ENCODE measurements at places on chromosomes 6 and 20. TPM values are rescaled to one million over a fixed set of nuclear protein-coding genes. Genes with fewer than 3 reads are reported as not detected.
A peak's percentile ranks its signal among the peaks of the same experiment; 100 is the strongest.

DNA sequence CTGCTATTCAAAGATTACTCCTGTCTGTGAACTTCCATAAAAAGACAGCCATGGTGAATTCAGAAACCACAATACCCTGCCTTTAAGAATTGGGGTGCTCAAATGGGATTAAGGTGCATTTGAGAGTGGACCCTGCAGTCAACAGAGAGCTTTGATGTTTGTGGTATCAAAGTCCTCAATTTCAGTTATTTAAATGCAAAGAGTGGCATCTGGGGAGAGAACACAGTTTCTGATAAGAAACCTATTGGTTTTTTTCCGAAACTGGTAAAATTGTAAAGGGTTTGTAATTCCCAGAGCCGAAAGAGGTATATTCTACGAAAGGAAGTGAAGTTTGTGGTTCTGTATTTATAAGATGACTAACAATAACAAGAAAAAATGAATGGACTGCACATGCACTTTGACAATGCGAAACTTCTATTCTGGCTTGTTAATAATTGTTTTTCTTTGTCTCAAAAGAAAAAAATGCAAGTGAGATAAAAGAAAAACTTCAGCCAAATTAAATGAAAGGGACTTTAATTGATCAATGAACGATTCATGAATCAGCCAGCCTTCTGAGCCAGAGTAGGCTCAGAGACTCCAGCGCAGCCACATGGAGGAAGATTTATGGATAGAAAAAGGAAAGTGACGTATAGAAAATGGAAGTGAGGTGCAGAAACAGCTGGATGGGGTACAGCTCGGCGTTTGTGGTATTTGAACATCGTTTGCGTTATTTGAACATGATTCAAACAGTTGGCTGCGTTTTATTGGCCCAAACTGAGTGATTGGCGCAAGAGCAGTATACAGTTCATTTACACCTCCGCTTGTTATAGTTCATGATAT, 70.5 kb upstream of the DUSP22 start:
- no peak for DNase-seq

- peak; percentile 77 for DNase-seq
These were observed 192.8 kb downstream of the LY86 start for GRCh38 chr6:6781172-6781872.

DNA sequence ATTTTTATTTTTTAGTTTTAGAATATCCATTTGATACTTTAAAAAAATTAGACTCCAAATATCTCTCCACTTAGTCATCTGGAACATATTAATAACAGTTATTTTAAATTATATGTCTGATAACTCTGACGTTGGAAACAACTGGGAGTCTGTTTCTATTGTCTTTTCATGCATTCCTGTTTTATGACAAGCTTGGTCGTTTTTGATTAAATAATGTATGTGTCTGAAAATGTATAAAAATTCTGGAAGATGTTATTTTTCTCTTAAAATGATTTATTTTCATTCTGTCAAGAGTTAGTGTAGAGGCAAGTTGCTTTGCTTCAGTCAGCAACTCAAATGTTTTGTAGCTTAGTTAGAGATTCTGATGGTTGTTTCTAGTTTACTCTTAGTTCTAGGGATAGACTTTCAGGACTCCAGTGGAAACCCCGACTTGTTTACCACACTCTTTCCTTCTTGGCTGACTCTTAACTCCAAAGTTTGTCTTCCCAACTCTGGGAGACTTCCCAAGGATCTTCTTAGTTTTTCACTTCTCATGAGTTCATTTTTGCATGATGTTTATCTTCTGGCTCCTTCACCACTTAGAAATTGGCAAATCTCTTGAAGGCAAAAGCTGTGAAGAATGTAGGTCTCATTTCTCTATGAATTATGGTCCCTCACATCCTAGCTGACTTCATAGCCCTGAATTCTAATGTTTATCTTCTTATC, 190.9 kb downstream of the LAMA2 start:
- DNase-seq: no peak

The LY6G6C gene
- not detected for total RNA-seq

GRCh38 chr6:142566628-142567396, 265.0 kb downstream of the ADGRG6 start:
- DNase-seq: peak; percentile 21

GRCh38 chr6:4743062-4743461, 33.1 kb upstream of the CDYL start:
- no peak for DNase-seq

GRCh38 chr6:53100561-53100960, 35.4 kb downstream of the FBXO9 start:
- no peak for DNase-seq

DNA sequence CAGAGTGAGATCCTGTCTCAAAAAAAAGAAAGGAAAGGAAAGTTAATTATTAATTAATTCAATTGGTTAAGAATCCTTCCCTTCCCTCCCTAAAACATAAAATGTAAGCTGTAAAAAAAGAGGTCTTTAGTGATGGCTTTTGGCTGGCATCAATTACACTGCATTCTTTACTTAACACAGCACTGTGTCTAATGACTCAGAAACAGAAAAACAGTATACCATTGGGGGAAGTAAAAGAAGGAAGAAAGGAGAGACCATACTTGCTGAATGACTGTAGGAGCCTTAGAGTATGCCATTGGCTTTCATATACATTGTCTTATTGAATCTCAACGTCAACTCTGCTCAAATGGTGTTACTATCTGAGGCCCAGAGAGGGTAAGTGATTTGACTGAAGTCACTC, 18.3 kb upstream of the CITED2 start:
- no peak for DNase-seq

The RSPH3 gene
- 5.8 TPM for total RNA-seq

GRCh38 chr20:24056491-24056890, 67.9 kb upstream of the GGTLC1 start:
- no peak for DNase-seq

GRCh38 chr20:2807019-2807418, 6.6 kb upstream of the CPXM1 start:
- no peak for DNase-seq

The NRN1 gene
- total RNA-seq: 4.0 TPM

DNA sequence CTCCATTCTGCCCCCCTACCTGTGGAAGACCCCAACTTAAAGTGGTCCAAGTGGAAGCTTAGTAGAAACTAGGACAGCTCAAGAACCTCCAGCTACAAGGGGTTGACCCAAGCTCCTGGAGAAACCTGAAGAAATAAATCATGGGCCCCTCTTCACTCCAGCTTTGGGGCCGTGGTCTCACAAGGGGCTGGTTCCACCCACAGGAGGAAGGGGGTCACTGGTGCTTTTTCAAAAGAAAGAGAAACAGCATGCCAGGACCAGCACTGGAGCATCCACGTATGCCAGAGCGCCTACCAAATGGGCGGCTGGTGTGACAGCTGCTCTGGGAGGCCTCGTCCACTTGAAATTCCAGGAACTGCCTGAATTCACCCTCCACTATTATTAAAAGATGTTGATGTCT, 14.4 kb upstream of the ANKRD60 start:
- no peak for DNase-seq

- DNase-seq: no peak
These were observed 303.0 kb downstream of the FOXC1 start for GRCh38 chr6:1912731-1913130.

DNA sequence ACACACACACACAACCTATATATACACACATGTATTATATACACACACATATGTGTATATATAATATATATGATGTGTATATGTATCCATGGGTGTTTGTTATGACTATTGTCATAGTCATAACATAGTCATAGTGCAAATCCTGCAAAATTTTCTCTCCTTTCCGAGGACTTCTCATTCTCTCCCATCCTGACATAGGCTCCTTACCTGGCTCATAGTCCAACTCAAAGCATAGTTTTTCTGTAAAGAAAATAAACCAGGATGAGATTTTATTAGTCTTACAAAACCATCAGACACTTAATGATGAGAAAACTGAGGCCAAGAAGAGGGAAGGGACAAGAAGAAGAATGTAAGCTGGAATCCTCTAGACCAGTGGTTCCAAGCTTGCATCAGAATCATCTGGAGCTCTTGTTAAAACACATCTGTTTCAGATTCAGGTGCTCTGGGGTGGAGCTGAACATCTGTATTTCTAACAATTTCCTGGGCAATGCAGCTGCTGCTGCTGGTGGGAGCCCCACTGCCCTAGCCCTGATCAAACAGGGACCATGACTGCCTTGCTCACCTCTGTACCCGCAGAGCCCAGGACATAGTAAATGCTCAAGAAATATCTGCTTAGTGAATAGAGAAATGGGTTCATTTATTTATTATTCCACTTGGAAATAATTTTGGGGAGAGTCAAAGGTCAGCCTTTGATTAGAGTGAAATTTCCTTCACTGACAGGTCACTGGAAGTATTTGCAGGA, 5.3 kb downstream of the TRIM10 start:
- no peak for DNase-seq
